ENCODE measurements at places on chromosomes 3 and 15.

DNA sequence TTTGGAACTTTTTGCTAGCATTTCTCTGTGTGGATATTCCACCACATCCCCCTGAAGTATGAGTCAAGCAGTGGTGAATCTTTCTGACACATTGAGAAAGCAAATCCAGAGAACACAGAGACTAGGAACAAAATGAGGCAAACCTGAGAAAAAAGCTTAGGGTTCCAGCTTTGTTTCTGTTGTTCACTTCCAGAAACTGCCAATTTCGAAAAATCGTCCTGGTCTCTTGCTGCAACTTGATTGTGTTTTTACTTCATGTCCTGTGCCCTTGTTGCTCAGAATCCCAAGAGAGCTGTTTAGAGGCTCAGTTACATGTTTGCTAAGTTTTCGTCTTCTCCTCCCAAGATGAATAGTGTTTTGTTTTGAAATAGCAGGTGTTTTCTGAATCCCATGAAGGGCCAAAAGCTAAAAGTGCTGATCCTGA is 13.7 kb downstream of the MAP2K1 start:
- DNase-seq = no peak

GRCh38 chr3:42689421-42690014 is 4.2 kb downstream of the KLHL40 start:
- DNase-seq = no peak

DNA sequence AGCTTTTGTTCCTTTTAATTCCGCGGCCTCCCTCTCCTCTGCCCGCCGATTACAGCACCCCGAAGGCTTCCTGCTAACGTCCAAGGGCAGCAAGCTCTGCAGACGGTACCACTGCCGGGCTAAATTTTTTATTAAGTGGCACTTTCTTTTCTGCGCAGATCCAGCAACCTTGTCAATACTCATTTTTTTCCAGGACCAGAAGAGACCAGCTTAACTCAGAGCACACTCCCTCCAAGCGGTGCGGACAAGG is 542 bp upstream of the MEIS2 start:
- no peak for DNase-seq

- DNase-seq = no peak
Observed at GRCh38 chr3:71673486-71673885, 51.7 kb downstream of the EIF4E3 start.

GRCh38 chr15:96268442-96269204 is 61.9 kb upstream of the NR2F2 start:
- no peak for DNase-seq

GRCh38 chr15:76533060-76533820 is 196.7 kb downstream of the ISL2 start:
- DNase-seq = no peak

GRCh38 chr3:104584682-104585081 is 782.0 kb upstream of the ALCAM start:
- DNase-seq = no peak

DNA sequence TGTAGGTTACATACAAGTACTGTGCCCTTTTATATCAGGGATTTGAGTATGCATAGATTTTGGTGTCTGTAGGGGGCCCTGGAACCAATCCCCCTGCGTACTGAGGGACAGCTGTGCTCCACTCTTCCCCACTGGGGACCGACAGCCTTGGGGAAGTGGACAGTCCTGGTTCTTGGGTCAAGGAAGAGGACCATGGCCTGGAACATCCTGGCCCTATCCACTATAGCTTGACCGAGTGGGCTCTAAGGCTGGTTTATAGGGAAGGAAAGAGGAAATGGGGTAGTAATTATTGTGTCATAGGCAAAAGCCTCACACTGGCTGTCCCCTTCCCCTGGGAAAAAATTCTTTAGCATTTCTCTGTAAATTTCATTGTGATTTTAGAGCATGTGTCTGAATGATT is 49.5 kb downstream of the CRTC3 start:
- no peak for DNase-seq

DNA sequence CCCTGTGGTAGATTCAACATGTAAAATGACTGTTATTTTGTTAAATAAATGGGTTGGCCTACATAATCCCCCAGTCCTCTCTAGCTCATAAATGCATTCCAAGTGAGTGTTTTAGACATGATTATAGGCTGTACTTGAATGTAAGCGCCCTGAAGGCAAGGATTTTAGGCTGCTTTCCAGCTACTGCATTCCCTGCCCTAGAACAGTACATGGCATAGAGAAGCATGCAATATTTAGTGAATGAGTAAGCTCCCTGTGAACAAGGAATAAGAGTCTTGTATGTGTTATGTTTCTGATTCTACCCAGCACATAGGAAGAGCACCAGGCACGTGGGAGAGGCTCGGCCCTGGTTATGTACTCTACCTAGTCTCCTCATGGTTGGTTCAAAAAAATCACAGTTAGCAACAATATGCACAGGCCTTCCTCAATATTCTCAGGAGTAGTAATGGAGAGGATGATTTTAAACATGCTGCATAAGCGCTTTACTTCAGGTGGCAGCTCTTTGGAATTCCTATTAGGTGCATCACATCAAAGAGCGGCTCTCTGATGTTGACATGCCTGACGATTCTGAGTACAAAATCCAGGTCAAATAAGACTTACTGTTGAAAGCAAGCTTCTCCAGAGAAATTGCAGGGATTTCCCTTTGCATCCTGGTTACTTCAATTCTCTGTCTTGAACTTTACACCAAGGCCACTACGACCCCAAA is 456.6 kb downstream of the MAGI1 start:
- no peak for DNase-seq

DNA sequence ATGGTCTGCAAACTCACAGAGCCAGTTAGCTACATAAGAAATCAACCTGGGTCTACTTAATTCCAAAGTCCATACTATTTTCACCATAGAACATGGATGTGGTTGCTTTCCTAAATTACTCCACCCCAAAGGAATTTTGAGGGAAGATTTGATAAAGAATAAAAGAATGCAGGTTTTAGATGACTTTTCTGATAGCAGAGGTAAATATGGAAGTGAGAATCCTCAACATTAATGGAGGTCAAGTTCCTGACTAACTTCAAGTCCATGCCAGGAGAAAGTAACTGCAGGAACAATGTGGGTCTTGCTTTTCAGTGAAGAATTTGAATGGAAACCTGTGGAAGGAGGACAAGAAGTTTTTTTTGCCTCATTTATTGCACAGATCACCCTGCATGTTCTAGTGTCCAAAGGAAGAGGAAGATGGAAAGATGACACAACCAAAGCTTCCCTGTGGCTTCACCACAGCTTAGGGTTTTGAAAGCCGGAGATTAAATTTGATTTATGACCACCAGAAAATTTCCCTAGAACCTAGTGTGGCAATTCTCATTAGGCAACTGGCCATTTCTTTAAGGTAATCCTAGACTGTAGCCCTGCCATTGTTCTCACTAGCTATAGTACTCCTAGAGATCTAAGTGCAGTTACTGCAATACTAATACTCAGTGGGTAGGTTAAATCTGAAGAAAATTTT is 429.7 kb downstream of the RAP2B start:
- DNase-seq = no peak

DNA sequence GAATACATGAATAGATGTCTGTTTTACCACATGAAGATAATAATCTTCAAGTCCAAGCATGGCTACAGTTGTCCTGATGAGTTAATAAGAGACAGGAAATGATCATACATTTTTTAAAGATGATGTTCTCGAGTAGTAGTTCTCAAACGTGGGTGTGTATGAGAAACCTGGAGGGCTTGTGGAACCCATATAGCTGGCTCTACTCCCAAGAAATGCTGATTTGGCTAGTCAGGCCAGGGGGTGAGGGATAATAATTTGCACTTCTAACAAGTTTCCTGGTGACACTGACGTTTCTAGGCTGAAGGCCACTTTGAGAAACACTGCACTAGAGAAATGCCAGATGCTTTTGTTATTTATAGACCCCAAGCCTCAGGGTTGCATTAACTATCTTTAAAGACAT is 37.0 kb downstream of the ROPN1B start:
- no peak for DNase-seq

GRCh38 chr3:197942956-197943556 is 6.9 kb upstream of the RPL35A start:
- DNase-seq = peak; percentile 49

DNA sequence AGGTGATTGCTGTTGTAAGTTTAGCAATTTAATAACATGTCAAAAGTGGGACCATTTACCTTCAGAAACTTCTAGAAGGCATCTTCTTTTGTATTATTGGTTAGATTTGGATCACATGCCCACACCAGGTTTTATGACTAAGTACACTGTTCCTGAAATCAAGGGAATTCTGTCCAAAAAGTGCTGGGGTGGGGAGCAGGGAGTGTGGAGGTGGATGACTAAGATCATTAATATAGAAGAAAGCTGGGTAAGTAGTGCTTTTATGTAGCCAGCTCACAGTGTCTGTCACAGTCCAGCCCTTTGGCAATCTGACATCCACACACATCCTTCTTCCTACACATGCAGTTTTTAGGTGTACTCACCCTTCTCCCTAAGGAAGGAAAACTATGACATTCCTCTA is 120.0 kb downstream of the TMCO5A start:
- no peak for DNase-seq

DNA sequence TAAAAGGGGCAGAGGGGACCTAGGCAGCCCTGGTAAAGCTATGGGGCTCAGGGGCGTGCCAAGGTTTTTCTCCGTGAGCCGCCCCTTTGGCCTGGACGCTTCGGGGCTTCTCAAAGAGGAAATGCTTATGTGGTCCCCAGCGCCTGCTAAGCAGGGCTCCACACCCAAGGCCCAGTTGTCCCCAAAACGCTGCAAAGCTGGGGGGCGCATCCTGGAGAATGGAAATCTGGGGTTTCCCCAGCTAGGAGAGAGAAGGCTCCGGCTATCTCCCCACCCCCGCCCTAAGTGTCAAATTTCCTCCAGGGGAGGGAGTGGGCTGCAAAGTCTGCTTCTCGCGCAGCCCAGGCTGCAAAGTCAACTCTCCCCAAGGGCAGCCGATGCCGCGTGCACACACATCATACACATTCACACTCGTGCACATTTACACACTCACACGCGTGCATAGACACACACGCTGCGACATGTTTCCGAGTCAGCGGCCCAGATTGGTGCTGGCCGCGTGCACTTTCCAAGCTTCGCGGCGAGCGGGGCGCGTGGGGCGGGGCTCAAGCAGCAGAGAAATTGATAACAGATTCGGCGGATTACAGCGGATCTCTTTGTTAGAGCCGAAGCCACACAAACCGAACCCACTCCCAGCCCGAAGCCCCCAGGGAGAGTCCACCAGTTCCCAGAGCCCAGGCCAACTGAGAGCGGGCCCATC is 4.5 kb downstream of the WNT5A start:
- no peak for DNase-seq

DNA sequence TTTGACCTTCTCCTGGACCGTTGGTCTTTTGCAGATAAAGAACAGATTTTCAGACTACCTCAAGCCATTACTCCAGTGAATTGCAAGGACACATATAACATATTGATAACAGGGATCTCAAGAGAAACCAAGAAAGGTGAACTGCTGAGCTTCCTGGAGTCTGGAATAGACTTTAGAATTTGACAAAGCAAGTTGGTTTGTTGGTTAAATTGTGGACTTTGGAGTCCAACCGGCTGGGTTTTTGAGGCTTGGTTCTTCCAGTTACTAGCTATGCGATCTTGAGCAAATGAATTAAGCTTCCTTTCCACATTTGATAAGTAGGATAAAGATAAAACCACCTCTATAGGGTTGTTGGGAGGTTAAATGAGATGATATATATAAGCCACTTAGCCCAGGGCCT is 233.1 kb downstream of the SHQ1 start:
- DNase-seq = no peak

- DNase-seq = no peak
Observed at GRCh38 chr15:91882858-91883586, 29.5 kb downstream of the SLCO3A1 start.

- DNase-seq = no peak
Observed at GRCh38 chr15:36330598-36330997, 248.8 kb upstream of the CDIN1 start.

DNA sequence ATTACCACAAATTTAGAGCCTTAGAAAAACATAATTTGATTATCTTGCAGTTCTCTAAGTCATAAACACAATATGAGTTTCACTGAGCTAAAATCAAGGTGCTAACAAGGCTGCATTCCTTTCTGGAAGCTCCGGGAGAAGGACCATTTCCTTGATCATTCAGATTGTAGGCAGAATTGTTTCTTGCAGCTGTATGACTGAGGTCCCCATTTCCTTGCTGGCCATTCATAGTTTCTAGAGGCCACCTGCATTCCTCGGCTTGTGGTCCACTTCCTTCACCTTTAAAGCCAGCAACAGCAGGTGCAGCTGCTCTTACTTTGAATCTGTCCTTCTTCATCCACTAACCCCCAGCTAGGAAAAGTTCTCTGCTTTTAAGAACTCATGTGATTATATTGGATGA is 58.7 kb downstream of the IFT80 start:
- DNase-seq = no peak

DNA sequence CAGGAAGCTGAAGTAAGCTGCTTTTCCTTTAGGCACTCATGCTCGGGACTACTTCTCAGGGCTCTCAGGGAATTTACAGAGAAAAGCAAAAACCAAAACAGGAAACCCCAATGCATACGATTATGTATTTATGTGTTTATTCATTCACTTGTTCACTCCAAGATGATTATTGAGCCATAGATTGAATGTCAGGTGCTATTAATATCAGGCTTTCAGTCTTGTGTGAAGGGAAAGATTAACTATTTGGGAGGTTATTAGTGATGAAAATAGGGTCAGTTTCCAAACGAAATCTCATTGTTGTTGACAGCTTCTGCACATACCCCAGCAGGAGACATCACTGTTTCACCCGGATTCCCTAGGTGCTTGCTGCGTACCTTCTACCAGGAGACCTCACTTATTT is 135.8 kb downstream of the NEK11 start:
- no peak for DNase-seq

DNA sequence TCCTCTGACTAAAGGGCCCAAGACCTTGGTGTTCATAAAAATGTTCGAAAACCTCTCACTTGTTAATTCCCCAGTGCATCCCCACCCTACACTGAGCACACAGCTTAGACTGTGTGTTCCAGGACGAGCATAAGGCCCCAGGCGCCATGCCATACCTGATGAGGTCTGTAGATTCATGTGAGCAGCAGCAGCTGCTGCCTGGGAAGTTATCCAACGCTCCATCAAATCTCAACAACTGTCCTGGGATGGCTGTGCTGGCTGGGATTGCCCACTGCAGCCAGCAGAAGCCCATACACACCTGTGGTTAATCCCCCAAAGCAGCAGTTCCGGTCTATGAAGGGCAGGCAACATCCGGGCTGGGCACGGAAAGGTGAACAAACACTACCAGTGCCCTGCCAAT is 391.2 kb downstream of the IL20RB start:
- no peak for DNase-seq

- peak; percentile 4 for DNase-seq
Observed at GRCh38 chr15:37891766-37892368, 42.6 kb upstream of the TMCO5A start.

GRCh38 chr3:148748283-148748682 is 50.6 kb downstream of the AGTR1 start:
- DNase-seq = no peak

- DNase-seq = peak; percentile 47
Observed at GRCh38 chr3:108780235-108780634, 23.0 kb upstream of the RETNLB start.

Measured in activated CD4-positive, alpha-beta T cell treated with anti-CD3 and anti-CD28 coated beads for 36 hours (primary cell).